ENCODE measurements at places on chromosomes 13 and 19.

DNA sequence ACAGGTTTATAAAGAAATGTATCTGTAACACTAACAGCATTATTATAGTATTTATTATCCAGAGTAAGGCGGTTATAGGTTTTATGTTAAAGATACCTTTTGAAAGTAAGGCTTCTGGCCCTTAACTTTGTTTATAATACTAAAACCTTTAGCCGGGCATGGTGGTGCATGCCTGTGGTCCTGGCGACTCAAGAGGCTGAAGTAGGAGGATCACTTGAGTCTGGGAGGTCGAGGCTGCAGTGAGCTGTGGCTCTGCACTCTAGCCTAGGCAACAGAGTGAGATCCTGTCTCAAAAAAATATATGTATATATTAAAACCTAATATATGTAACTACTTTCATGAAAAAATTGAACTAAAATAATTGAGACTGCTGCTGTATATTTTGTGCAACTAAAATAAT, 98.7 kb upstream of the KLF5 start:
- DNase-seq: no peak

DNA sequence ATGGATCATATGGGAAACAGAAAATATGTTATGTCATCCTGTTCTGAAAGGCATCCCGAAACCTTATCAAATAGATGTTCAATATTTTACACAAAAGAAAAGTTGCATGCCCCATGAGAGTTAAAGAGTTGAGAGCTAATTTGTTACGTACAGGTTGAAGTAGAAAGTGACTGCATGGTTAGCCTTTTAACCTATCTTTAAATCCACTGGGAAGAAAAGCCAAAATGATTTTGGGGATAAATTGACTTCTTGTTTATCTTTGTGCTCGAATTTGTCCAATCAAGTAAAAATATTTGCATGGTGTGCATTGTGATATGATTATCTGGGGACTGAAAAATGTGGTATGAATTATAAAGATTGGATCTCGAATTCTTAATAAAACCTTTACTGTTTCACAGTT, 230.1 kb downstream of the POSTN start:
- no peak for DNase-seq

DNA sequence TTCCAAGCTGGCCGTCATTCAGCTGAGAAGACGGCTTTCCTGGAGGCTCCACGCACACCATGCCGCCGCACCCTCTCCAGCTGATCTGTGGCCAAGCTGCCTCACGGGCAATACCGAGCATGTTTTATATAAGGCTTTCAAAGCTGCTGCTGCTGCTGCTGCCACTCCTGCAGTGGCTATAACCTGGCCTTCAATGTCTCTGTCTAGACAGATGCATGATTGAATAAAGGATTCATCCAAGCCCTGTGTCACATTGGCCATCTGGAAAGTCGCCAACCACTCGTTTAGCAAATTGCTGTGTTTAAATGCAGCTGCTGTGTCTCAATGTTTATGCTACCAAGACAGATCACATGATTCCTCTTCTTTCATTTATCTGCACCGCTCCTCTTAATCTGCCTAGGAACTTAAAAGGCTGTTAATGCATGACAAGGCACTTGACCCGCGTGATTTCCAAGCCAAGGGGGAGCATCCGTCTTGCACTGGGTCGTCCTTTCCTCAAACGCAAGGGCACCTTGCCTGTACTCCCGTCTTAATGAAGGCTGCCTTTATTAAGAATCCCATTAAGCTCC, 114.3 kb downstream of the TEX26 start:
- no peak for DNase-seq

GRCh38 chr13:54226876-54227275, 1198.3 kb downstream of the OLFM4 start:
- DNase-seq: no peak

DNA sequence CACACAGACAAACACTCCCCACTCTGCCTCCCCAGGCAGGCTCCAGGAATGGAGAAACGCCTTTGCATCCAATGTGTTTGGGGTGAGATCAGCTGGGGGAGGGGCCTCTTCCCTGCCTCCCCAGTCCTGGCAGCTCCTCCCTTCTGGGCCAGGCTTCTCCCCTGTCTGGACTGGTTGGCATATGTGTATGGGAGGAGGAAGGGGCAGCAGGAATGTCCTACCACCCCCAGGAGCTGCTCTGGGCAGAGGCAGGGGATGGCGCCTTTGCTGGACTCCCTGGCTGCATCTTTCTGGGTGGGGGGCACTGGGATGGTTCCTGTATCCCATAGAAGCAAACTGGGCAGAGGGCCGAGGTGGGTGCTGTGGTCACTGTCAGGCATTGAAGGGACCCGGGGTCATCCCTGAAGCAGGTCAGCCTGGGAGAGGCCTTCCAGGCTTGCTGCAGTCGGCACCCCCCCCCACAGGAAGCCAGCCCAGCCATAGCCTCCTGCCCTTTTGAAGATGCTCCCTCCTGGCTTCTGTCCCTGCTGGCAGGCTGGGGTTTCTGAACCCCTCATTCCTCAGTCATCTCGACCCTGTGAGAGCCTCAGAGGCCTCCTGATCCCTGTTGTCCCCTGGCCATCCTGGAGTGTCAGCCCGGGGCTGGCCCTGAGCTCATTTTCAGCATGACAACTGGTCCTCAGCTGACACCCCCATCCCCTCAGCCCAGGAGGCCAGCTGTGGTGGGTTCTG, 21.2 kb upstream of the SLC7A10 start:
- DNase-seq: no peak

GRCh38 chr13:113845055-113845454, 18.8 kb downstream of the GAS6 start:
- no peak for DNase-seq

GRCh38 chr19:11881151-11881800, 6.3 kb upstream of the ZNF69 start:
- peak; percentile 63 for DNase-seq

GRCh38 chr19:30309905-30310601, 62.1 kb upstream of the ZNF536 start:
- DNase-seq: no peak
